MCF 10A (cell line): ENCODE measurements at places on chromosomes 16 and 17. TPM values are rescaled to one million over a fixed set of nuclear protein-coding genes. Genes with fewer than 3 reads are reported as not detected.

DNA sequence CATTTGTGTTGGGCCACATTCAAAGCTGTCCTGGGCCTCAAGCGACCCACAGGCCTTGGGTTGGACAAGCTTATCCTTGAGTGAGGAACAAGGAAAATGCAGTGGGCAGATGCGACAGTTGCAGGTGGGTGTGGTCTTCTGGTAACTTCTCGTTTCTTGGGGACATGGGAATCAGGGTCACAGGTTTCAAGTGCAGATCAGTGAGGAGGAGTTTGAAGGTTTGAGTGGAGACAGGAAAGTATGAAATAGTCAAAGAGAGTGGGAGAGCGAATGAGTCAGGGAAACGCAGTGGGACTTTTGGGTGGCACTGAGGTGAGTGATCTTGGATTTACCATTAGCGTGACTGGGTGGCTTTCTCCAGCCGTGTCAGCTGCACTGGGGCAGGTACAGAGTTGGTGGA lies 15.4 kb upstream of the CCL22 start:
- H3K4me1 ChIP-seq: peaks cover 19% of the 10 kb centered on the region
- H3K27ac ChIP-seq: no peak overlapping the region
- H3K4me3 ChIP-seq: no peak overlapping the region
- no peaks in the 10 kb centered on the region for H3K36me3 ChIP-seq

- H3K4me3 ChIP-seq: no peak overlapping the region
- no peak overlapping the region for H3K27ac ChIP-seq
- no peaks in the 10 kb centered on the region for H3K27me3 ChIP-seq
- H3K36me3 ChIP-seq: no peaks in the 10 kb centered on the region
- peaks cover 17% of the 10 kb centered on the region for H3K4me1 ChIP-seq
Measured at GRCh38 chr17:65066901-65067300, 10.4 kb upstream of the GNA13 start.

- peaks cover 29% of the 10 kb centered on the region for H3K4me1 ChIP-seq
- no peak overlapping the region for H3K27ac ChIP-seq
- H3K27me3 ChIP-seq: no peaks in the 10 kb centered on the region
- DNase-seq: peak; percentile 49
- H3K4me3 ChIP-seq: no peak overlapping the region
Measured at GRCh38 chr16:11198828-11199227, 57.2 kb downstream of the SOCS1 start.

- H3K27ac ChIP-seq: peak overlapping the region; percentile 69
- H3K27me3 ChIP-seq: no peaks in the 10 kb centered on the region
- peaks cover 36% of the 10 kb centered on the region for H3K4me1 ChIP-seq
- peak; percentile 45 for DNase-seq
- H3K36me3 ChIP-seq: peaks cover 41% of the 10 kb centered on the region
Measured at GRCh38 chr17:60079401-60080243, 901 bp upstream of the HEATR6 start.

- H3K27ac ChIP-seq: peak overlapping the region; percentile 93
- peaks cover 66% of the 10 kb centered on the region for H3K36me3 ChIP-seq
- peaks cover 20% of the 10 kb centered on the region for H3K4me1 ChIP-seq
- H3K27me3 ChIP-seq: no peaks in the 10 kb centered on the region
- peak; percentile 63 for DNase-seq
Measured at GRCh38 chr17:50863221-50863843, 2.8 kb downstream of the TOB1 start.

- H3K4me3 ChIP-seq: no peak overlapping the region
- H3K27me3 ChIP-seq: no peaks in the 10 kb centered on the region
- H3K36me3 ChIP-seq: no peaks in the 10 kb centered on the region
- H3K27ac ChIP-seq: no peak overlapping the region
Measured at GRCh38 chr16:74726716-74727115, 26.1 kb upstream of the MLKL start.

DNA sequence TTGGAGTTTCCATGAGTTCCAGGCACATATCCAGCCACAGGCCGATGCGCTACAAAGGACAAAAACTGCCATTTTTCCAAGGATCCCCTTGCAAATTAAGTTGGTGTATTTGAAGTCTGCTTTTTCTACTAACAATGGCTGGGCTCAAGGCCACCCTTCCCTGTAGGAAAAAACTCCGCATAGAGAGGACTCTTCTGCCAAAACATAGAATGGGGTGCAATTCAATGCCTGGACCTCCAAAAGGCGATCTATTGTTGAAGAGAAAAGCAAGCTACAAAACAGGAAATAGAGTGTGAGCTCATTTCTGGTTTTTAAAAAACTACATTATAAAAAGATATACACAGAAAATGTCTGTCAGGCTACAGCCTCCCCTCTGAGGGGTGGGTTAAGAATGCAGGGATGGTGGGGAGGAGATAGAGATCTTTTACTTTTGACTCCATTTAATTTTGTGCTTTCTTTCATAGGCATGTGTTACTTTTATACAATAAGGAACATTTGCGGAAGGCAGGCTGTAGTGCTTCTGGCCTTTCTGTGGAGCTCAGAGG lies 22.9 kb upstream of the PRSS54 start:
- peaks cover 6% of the 10 kb centered on the region for H3K36me3 ChIP-seq
- DNase-seq: no peak
- H3K4me1 ChIP-seq: no peaks in the 10 kb centered on the region
- H3K27me3 ChIP-seq: no peaks in the 10 kb centered on the region
- H3K27ac ChIP-seq: no peak overlapping the region

- H3K27ac ChIP-seq: no peak overlapping the region
- no peaks in the 10 kb centered on the region for H3K4me1 ChIP-seq
- no peaks in the 10 kb centered on the region for H3K36me3 ChIP-seq
- no peak for DNase-seq
- no peaks in the 10 kb centered on the region for H3K27me3 ChIP-seq
Measured at GRCh38 chr17:53736516-53737240, 86.0 kb upstream of the KIF2B start.

GRCh38 chr17:82893779-82894178 lies 54.0 kb upstream of the ZNF750 start:
- no peaks in the 10 kb centered on the region for H3K4me1 ChIP-seq
- H3K4me3 ChIP-seq: no peak overlapping the region

- no peak overlapping the region for H3K4me3 ChIP-seq
- no peaks in the 10 kb centered on the region for H3K27me3 ChIP-seq
- DNase-seq: no peak
- H3K4me1 ChIP-seq: peaks cover 24% of the 10 kb centered on the region
Measured at GRCh38 chr17:1493291-1493980, 950 bp upstream of the MYO1C start.

- H3K4me3 ChIP-seq: no peak overlapping the region
- peak; percentile 67 for DNase-seq
- H3K36me3 ChIP-seq: no peaks in the 10 kb centered on the region
- H3K4me1 ChIP-seq: peaks cover 6% of the 10 kb centered on the region
- peak overlapping the region; percentile 27 for H3K27ac ChIP-seq
- no peaks in the 10 kb centered on the region for H3K27me3 ChIP-seq
Measured at GRCh38 chr17:58956997-58957724, 149.5 kb downstream of the TRIM37 start.

GRCh38 chr16:27286451-27286850 lies 17.9 kb upstream of the NSMCE1 start:
- H3K4me3 ChIP-seq: no peak overlapping the region
- H3K4me1 ChIP-seq: peaks cover 10% of the 10 kb centered on the region
- H3K27me3 ChIP-seq: no peaks in the 10 kb centered on the region
- H3K27ac ChIP-seq: peak overlapping the region; percentile 65

DNA sequence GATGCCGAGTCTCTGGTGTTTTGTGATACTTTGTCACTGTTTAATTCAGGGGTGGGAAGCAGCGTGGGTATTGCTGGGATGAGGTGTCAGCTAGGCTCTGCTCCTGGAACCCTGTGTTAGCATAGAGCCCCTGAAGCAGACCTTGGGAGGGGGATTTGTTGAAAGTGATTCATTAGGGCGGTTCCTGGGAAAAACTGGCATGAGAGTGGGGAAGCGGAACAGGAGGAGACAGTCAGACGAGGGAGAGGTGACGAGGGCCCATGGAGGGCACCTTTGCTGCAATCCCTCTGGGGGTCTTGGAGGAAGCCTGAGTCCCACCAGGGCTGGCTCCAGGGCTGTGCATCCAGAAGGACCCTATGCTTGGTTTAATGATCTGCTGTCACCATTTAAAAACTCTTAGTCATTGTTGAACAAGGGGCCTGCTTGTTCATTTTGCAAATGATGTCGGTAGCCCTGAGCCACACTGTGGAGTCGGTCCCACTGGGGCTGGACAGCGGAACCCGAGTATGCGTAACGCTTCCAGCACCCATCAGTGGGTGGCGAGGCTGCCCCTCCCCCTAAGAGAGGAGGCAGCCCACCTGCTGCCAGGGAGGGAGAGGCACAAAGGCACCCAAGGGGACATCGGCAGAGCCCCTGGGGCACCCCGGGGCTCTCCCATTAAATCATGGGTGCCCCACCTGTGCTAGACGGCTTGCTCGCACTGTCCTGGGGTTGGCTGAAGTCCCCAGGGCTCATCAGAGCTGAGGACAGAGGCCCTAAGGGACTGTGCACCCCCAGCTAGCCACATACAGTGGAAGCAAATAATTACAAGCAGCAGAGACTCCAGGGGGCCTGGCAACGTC lies 35.4 kb downstream of the WFDC1 start:
- DNase-seq: no peak
- H3K36me3 ChIP-seq: no peaks in the 10 kb centered on the region
- no peak overlapping the region for H3K27ac ChIP-seq

DNA sequence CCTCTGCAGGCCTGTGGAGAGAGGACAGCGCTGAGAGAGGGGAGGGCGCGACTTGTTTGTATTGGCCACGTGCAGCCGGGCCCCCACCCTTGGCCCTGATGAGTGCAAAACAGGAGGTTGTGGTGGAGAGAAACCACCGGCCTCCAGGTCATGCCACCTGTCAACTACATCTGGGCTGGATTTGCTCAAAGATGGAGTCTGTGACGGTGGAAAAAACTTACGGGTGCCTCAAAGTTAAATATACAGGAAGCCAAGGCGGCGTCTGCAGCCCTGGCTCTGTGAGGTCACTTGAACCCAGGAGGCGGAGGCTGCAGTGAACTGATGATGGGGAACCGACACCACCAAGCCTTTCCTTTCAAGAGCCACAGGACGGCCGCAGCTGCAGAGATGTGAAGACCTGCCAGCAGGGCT lies 15.7 kb downstream of the C16orf74 start:
- H3K27me3 ChIP-seq: no peaks in the 10 kb centered on the region
- DNase-seq: no peak
- peaks cover 6% of the 10 kb centered on the region for H3K4me1 ChIP-seq
- H3K36me3 ChIP-seq: peaks cover 24% of the 10 kb centered on the region
- no peak overlapping the region for H3K4me3 ChIP-seq
- H3K27ac ChIP-seq: no peak overlapping the region

- no peak overlapping the region for H3K27ac ChIP-seq
- no peak overlapping the region for H3K4me3 ChIP-seq
- no peaks in the 10 kb centered on the region for H3K27me3 ChIP-seq
- peaks cover 30% of the 10 kb centered on the region for H3K36me3 ChIP-seq
Measured at GRCh38 chr17:63694950-63695773, 4.8 kb downstream of the LIMD2 start.

DNA sequence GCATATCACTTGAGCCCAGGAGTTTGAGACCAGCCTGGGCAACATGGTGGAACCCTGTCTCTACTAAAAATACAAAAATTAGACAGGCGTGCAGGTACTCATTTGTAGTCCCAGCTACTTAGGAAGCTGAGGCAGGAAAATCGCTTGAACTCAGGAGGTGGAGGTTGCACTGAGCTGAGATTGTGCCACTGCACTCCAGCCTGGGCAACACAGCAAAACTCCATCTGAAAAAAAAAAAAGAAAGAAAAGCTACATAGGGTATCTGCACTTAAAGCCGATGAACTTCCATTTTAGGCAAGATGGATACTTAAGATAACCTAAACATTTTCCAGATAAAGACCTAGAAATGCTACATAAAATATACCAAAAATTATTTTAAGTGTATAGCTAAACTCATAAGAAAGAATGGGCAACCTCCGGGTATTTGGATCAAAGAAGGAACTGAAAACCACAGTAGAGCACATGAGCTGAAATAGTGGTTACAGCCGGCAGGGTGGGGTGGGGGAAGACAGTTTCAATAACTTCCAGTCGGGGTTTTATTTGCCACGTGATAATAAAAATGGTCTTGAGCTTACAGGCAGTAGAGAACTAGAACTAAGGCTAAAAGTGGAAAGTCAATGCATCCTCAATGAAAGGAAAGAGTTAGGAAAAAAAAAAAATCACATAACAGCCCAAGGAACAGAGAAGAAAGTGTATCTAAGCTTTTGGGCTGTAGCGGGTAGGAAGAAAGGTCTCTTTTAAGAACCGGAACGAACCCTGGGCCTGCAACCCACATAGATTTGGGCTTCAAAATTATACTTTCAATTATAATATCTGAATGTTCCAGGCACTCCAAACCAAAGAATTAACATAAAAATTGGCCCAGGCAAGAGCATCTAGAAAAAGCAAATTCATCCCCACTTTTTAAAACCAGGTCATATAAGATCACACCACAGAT lies 53.1 kb downstream of the CFDP1 start:
- peak overlapping the region; percentile 19 for H3K27ac ChIP-seq
- DNase-seq: no peak
- peaks cover 32% of the 10 kb centered on the region for H3K36me3 ChIP-seq
- H3K27me3 ChIP-seq: no peaks in the 10 kb centered on the region
- no peak overlapping the region for H3K4me3 ChIP-seq

- H3K27me3 ChIP-seq: no peaks in the 10 kb centered on the region
- peaks cover 42% of the 10 kb centered on the region for H3K4me1 ChIP-seq
- H3K27ac ChIP-seq: no peak overlapping the region
- no peak for DNase-seq
Measured at GRCh38 chr17:52149626-52150025, 8.9 kb downstream of the CA10 start.

DNA sequence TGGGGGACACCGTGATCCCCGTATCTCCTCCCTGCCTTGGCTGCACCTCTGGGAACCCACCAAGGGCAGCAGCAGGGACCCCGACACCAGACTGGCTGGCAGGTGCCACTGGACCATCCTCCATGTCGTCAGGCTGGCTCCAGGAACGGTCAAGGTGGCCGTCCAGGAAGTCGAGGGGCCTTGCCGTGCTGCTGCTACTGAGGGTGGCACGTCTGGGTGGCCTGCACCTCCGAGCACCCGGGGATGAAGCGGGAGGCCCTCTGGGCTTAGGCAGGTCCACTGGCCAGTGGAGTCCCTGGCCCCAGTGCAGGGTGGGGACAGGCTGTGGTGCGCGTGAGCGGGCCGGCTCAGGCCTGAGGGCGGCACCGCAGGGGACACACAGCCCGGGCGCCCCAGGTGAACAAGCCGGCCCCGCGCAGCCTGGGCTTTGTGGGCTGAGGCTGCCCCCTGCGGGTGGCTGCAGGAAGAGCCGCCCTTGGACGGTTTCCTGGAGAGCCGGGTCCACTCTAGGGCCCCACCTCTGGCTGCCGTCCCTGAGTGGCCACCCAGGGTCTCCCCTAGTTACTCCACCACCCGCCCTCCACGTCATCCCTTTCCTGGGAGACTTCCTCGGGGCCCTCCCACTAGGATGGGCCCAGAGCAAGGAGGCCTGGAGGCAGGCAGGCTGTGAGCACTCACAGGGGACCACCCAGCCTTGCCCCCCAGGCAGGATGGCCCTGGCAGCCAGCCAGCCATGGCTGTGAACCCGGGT lies 42.8 kb upstream of the ZC3H18 start:
- peaks cover 11% of the 10 kb centered on the region for H3K36me3 ChIP-seq
- H3K27ac ChIP-seq: no peak overlapping the region
- DNase-seq: peak; percentile 63

AATK gene
- total RNA-seq: 0.59 and 1.4 TPM in 2 replicates

TBC1D3G gene
- 0.86 TPM in 1 of 2 replicates, not detected in the other for total RNA-seq

SYNGR3 gene
- total RNA-seq: 0.68 and 1.1 TPM in 2 replicates

GFAP gene
- total RNA-seq: not detected in 2 replicates

CNGB1 gene
- total RNA-seq: 0.17 TPM in 1 of 2 replicates, not detected in the other

FGF11 gene
- 0.84 and 2.1 TPM in 2 replicates for total RNA-seq

NLRC5 gene
- 8.0 and 14.5 TPM in 2 replicates for total RNA-seq

KRTAP4-4 gene
- total RNA-seq: not detected in 2 replicates

SLC13A5 gene
- not detected in 2 replicates for total RNA-seq

RTN4RL1 gene
- total RNA-seq: 2.9 and 3.6 TPM in 2 replicates

GUCY2D gene
- not detected in 2 replicates for total RNA-seq
